Testis (tissue), 5 donors: ENCODE measurements at places on chromosomes 6 and 20. TPM values are rescaled to one million over a fixed set of nuclear protein-coding genes. Genes with fewer than 3 reads are reported as not detected.

- DNase-seq = no peak
Observed at GRCh38 chr6:127404133-127404532, 55.1 kb downstream of the KIAA0408 start.

Gene EFCAB8
- 9.5 TPM for total RNA-seq

Gene MYMX
- 0.87 TPM for total RNA-seq

DNA sequence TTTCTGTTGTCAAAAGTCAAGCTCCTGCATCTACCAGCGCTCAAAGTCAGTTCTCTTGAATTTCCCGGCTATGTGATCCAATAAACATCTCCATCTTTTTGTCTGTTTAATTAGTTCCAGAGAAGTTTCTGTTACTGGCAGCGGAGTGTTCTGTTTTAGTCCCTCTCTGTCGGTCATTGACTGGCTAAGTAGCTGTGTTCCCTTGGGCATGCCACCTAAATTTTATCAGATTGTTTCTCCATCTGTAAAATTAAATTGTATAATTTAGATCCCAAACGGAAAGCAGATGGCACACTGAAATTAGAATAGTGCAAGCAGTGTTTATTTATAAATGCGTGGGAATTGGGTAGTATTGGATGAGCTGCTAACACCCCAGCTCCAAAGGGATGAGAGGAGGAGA lies 29.7 kb upstream of the PRL start:
- no peak for DNase-seq

- DNase-seq = no peak
Observed at GRCh38 chr6:41894366-41895299, 542 bp downstream of the USP49 start.

Gene ISM1
- total RNA-seq = 0.55 TPM

DNA sequence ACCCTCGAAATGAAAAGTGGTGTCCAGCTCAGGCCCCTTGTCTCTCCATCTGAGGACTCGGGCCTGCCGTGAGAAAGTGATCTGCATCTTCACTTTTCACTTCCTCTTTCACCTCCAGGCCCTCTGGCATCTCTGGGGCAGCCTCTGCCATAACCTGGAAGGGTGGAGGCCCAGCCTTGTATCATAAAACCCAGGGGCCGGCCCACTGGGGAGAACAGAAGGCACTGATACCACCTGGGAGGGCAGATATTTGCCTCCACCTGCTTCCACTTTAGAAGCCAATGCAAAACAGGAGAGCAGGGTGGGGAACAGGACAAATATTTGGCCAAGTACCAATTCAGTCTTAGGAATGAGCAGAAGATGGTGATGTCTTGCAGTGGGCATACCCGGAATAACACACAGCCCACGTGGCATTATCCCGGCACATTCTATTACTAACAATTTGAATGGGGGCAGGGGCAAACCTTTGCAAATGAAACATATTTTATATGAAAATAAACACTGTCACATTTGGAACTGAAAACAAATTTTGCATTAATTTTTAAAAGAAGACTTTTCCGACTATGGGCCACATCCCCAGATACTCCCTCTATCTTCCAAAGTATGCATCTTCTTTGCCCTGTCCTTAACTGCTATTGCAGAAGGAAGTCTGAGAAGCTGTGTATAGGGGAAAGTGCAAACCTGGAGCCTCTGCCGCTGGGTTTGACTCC lies 69.2 kb upstream of the TBC1D7 start:
- no peak for DNase-seq

GRCh38 chr6:164005004-164005711 lies 590.6 kb downstream of the QKI start:
- no peak for DNase-seq

Gene DNAH8
- total RNA-seq = 23.7 TPM

Gene ECT2L
- total RNA-seq = 0.19 TPM

Gene SLC22A7
- total RNA-seq = not detected

- no peak for DNase-seq
Observed at GRCh38 chr6:140043357-140043756, 668.9 kb upstream of the CITED2 start.

Gene FAM162B
- 3.2 TPM for total RNA-seq

- DNase-seq = no peak
Observed at GRCh38 chr6:111781041-111781708, 92.1 kb downstream of the FYN start.

Gene AARS2
- total RNA-seq = 13.4 TPM

Gene WDR27
- total RNA-seq = 84.0 TPM

Gene THBD
- total RNA-seq = 22.4 TPM

- no peak for DNase-seq
Observed at GRCh38 chr20:51634257-51634656, 91.7 kb upstream of the NFATC2 start.

Gene CST4
- not detected for total RNA-seq

Gene MUCL3
- total RNA-seq = not detected

Gene ZBP1
- total RNA-seq = not detected

- DNase-seq = peak; percentile 45
Observed at GRCh38 chr20:47464380-47465101, 37.1 kb upstream of the NCOA3 start.
